ENCODE measurements at places on chromosomes 7 and 10.
A peak's percentile ranks its signal among the peaks of the same experiment; 100 is the strongest.

DNA sequence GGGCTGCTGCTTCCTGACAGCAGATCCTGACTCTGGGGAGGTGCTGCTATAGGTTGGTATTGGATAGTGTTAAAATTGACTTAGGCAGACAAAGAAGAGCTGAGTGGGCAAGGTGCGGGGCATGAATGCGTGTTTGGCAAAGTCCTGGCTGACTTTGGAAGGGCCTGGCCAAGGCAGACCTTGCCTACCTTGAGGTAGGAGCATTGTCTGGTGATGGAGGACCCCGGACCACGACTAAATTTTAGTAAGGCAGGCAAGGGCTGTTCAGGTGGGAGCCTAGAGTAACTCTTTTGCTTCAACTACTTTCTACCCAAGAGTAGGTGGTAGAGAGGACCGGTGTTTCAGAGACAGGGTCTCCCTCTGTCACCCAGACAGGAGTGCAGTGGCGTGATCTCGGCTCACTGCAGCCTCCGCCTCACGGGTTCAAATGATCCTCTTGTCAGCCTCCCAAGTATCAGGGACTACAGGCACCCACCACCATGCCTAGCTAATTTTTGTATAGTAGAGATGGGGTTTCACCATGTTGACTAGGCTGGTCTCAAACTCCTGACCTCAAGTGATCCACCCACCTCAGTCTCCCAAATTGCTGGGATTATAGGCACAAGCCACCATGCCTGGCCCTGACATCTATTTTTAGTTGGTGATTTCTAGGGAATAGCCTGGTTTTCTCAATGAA, 12.2 kb upstream of the LAT2 start:
- no peak for DNase-seq

DNA sequence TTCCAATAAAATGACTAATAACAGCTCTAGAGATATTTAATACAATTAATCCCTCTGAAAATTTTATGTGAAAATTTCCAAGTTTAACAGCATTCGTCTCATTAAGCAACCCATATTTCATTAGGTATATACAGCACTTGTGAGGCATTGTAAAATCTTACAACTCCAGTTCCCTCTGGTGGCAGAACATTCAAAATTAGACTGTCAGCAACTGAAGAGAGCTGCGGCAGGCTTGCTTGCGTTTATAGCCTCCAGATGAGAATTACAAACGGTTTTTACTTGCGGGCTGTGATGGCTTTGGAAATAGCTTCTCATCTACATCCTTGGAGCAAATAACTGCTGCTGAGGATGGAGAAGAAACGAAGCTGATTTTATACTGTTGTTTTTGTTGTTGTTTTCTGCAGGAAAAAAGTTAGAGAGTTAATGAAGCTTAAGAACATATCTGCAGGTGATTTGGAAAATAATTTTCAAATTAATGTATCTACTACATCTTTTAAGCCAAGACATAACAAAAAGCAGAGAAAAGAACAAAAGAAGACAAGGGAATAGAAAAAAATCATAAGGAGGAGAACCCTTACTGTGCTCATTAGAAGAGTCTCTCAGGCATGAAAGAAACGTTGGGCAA, 171.3 kb downstream of the MAGI2 start:
- no peak for DNase-seq

- DNase-seq = no peak
Measured at GRCh38 chr10:20593649-20594048, 303.5 kb downstream of the NEBL start.

- no peak for DNase-seq
Measured at GRCh38 chr10:55091691-55092328, 290.8 kb upstream of the PCDH15 start.

GRCh38 chr10:102310361-102311024, 65.2 kb downstream of the GBF1 start:
- no peak for DNase-seq

GRCh38 chr10:1203704-1204103, 147.5 kb downstream of the WDR37 start:
- DNase-seq = no peak

DNA sequence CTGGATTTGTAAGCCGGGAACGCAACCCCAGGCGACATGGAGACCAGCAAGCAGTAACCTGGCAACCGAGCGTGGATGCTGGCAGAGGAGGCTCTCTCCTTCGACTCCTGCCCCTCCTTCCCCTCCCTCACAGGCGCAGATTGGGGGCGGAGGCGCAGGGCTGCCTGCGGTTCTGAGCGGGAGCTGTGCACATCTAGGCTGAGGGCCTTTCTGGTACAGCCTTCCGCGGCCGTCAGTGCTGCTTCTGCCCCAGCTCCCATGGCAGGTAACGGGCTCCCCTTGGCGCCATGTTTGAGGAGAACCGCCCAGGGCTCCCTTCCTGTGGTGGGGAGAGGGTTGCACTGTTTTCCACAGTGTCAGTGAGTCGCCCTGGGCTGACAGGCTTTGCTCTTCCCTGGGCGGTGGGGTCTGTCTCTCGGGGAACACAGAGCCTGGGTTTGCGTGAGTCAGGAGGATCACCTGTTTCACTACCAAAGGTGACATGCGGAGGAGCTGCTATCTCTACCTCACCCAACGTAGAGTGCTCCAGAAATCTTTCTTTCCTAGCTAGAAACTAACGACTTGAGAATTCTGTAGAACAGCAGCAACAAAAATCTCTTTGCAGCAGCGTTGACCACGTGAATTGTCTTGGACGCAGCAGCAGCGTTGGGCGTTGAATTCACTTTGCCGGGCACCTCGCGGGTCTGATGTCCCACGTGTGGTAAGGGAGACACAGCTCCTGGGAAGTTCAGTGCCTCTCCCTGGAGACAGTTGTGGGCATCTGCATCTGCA, 154.8 kb upstream of the COBL start:
- DNase-seq = no peak

- no peak for DNase-seq
Measured at GRCh38 chr7:93337052-93337451, 104.9 kb downstream of the VPS50 start.

- no peak for DNase-seq
Measured at GRCh38 chr10:103800089-103800488, 55.3 kb downstream of the SH3PXD2A start.

DNA sequence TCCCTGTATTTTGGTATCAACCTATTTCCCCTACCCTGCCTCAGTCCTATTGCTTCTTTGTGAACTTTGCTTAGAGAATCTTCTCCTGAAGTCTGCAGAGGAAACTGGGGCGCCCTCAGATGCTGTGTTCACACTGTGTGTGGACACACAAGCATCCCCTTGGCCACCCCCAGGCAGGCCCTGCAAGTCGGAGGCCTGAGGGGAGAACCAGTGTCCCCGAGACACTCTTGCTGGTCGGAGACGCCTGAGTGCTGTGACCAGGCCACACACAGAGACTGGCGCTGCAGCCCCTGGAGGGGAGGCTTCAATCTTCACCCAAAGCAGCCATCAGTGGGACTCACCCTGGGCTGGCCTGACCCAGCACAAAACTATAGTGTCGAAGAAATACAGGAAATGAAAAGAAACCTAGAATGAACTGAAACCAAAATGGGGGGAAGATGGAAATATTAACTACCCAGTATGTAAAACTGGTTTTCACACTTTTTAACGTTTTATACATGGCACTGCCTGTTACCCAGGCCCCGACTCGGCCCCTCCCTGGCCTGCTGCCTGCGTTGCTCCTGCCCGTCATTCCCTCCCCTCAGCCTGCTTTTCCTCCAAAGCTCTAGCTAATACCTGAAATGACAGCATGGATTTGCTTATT, 48.4 kb upstream of the FAM20C start:
- no peak for DNase-seq

GRCh38 chr10:48309711-48310226, 3.3 kb downstream of the MAPK8 start:
- peak; percentile 27 for DNase-seq

GRCh38 chr10:96413151-96413787, 54.5 kb upstream of the OPALIN start:
- DNase-seq = no peak

GRCh38 chr7:136403591-136403990, 426.4 kb upstream of the MTPN start:
- no peak for DNase-seq

- no peak for DNase-seq
Measured at GRCh38 chr7:34838329-34838728, 180.3 kb downstream of the NPSR1 start.

GRCh38 chr10:15038416-15038815, 5.3 kb upstream of the OLAH start:
- DNase-seq = no peak
